ENCODE measurements at places on chromosomes 16 and 17.

DNA sequence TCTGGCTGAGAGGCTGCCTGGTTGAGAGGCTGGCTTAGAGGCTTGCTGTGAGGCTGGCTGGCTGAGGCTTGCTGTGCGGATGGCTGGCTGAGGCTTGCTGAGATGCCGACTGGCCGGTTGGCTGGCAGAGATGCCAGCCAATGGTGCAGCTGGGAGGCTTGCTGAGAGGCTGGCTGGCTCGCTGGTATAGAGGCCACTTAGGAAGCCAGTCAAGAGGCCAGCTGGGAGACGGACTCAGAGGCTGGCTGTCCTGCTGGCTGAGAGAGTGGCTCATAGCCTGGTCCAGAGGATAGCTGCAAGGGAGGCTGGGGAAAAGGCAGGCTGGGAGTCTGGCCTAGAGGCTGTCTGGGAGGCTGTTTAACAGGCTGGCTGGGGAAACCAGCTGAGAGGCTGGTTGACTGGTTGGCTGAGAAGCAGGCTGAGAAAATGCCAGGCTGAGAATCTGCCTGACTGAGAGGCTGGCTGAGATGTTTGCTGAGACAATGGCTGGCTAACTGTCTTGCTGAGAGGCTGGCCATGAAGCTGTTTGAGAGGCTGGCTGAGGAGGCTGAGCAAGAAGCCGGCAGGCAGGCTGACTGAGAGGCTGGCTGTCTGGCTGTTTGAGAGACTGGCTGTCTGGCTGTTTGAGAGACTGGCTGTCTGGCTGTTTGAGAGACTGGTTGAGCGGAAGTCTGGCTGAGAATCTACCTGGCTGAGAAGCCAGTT is 37.5 kb upstream of the ACSM2B start:
- ATAC-seq: no peak

DNA sequence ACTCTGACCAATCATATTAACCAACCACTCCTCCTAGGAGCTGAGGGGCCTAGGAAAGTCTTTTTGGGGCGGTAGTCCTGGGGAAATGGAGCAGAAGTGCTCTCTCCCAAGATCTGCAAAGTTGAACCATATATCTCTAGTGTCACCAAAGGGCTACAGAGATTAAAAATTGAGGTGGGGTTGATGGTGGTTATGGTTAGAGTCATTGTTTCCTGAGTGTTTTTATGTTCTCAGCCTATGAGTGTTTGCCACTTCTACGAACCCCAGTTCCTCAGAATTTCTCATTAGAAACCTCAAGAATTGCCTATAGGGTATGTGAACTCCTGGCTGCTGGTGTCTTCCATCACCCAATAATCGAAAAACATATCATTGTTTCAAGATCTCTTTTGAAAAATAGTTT is 217.8 kb downstream of the CDRT15L2 start:
- ATAC-seq: no peak

DNA sequence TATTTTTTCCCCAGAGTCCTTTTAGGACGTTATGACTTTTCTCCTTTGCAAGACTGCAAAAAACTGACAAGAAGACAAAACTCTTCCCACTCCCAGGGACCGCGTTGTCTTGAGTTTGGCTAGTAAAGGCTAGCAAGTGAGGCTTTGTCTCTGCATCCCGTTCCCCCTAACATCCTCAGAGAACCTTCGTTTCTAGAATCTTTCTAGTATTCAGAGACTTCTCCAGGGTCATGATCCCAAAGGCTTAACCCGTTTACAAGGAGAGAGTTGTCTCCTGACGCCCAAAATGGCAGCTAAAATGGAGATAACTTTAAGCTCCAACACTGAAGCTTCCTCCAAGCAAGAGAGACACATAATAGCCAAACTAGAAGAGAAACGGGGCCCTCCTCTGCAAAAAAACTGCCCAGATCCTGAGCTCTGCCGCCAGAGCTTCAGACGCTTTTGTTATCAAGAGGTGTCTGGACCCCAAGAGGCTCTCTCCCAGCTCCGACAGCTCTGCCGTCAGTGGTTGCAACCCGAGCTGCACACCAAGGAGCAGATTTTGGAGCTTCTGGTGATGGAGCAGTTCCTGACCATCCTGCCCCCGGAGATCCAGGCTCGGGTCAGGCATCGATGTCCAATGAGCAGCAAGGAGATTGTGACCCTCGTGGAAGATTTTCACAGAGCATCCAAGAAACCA is 843 bp downstream of the ZNF174 start:
- ATAC-seq: no peak

- peak; percentile 71 for ATAC-seq
Observed at GRCh38 chr17:32497431-32498205, 10.8 kb downstream of the CDK5R1 start.

DNA sequence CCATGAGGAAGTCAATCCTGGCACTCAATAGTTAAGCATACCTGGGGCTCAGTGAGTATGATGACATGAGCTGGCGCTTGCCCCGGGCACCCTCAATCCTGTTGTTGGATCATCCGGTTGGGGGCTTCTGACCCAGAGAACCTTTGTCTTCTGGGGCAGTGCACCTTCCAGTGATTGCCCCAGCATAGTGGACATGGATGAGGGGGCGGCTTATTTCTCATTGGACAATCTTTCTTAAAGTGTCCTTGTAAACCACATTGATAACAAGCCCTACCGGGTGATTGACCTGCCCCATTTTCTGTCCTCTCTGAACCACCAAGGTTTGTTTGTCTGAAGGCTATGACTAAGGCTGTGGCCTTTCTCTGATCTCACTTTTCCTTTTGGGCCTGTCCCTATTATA is 18.2 kb downstream of the IGSF6 start:
- ATAC-seq: no peak

GRCh38 chr17:63430223-63430622 is 15.9 kb downstream of the CYB561 start:
- no peak for ATAC-seq

- ATAC-seq: no peak
Observed at GRCh38 chr17:51325471-51325870, 65.1 kb downstream of the UTP18 start.
